Stimulated activated CD8-positive, alpha-beta memory T cell treated with anti-CD3 and anti-CD28 coated beads, Interleukin-15, amount 100 ng/mL, for 4 hours (primary cell): ENCODE measurements at places on chromosomes 6 and 20.

DNA sequence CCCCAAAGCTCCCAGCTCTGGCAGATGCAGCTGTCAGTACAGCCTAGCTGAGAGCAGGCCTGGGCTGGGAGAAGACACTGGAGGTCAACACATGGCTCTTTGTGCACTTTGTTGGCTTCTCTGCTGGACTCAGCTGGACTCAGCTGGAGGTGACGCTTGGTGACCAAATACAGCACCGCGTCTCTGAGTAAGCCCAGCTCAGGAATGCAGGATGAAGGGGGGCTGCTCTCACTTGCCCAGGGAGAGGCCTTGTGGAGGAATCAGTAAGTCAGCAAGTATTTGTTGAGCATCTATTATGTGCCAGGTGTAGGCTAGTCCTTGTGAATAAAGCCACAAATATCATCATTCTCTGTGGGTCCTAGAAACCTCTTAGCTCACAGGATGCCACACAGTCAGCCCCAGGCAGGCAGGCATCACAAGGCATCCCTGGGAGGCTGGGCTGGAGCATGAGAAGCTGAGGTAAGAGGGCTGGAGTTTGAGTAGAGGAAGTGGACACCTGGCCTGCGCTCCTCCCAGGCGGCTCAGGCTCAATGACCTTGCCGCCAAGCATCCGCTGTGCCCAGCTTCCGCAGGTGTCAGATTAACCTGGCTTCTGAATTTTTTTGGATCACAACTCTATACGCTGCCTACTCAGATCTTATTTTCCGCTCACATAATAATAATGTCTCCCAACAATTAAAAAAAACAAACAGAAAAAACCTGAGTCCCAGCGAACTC is 95.4 kb downstream of the TMEM170B start:
- DNase-seq, result no peak

GRCh38 chr6:113351173-113351834 is 505.8 kb upstream of the MARCKS start:
- no peak for DNase-seq

DNA sequence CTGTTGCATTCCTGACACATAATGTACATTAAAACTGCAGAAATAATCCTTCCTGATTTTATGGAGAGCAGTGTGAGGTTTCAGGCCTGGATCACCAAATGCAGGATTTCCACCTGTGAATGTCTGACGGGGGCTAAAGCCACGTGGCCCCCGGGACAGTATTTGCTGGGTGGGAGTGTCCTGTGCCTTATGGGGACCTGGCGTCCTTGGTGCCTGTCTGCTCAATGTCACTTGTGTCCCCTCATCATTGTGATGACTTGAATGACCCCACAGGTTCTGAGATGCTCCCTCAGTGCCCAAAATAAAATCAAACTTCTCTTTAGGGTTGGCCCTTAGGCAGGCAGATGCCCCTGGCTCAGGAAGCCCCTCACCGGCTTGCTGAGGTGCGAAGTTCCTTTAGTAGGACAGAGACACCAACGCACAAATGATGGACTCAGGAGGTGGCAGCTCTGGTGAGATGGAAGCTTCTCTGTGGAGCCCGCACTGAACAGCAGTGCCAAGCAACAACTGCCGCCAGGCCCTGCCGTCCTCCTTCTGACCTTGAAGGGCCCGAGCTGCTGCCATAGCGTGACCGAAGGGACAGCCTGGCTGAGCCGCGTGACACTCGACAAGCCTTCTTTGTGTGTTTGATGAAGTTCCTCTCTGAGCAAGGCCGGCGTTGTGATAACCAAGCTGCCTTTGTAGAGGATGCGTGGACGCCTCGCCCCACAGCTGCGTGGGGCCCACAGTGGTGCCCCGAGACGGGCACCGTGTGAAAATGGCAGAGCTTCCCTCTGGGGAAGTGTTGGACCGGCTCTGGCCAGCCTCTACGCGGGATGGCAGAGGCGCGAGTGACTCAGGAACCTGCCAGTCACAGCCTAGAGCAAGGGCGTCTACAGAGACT is 30.9 kb downstream of the FRMD1 start:
- no peak for DNase-seq

GRCh38 chr6:106165885-106166485 is 79.8 kb downstream of the PRDM1 start:
- DNase-seq, result no peak

DNA sequence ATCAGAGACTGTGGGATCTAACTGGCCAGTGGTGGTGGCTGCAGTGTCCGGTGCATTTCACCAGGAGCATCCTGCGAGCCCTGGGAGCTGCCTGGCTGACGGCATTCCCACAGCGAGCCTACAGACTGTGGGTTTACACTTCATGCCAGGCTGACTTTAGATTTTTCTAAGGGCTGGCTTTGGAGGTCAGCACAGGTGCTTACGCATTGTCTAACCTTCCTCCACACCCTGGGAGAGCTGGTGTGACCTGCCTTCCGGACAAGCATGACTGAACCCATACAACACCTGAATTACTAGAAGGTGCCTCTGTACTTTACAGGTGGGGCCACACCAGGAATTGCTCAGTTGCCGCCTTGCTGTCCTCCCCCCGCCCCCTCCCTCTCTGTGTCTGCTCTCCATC is 96.2 kb downstream of the RREB1 start:
- no peak for DNase-seq

DNA sequence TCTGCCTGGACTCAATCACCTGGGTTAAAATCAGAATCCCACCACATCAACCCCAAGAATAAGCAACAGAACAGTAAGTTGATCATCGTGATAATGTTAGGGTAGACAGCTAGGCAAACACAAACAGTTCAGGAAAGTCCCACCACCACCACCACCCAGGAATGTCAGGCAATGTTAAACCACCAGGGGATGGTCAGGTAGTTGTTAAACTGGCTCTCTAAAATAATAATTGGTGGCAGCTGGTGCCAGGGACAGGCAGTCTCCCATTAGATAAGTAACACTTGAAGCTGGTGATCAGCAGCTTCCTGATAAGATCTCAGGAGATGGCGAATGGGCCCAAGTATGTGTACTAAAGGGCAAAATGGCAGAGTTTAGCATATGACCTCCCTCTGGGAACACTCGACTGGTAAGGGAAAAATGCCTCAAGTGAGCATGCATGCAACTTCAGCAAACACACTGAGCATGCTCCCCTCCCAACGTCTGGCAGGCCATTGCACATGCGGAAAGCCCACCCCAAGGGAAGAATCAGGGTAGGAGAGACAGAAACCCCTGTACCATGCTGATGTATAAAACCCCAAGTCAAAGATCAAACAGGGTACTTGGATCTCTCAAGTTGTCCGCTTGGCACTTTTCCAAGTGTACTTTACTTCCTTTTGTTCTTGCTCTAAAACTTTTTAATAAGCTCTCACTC is 66.6 kb downstream of the IPCEF1 start:
- no peak for DNase-seq

DNA sequence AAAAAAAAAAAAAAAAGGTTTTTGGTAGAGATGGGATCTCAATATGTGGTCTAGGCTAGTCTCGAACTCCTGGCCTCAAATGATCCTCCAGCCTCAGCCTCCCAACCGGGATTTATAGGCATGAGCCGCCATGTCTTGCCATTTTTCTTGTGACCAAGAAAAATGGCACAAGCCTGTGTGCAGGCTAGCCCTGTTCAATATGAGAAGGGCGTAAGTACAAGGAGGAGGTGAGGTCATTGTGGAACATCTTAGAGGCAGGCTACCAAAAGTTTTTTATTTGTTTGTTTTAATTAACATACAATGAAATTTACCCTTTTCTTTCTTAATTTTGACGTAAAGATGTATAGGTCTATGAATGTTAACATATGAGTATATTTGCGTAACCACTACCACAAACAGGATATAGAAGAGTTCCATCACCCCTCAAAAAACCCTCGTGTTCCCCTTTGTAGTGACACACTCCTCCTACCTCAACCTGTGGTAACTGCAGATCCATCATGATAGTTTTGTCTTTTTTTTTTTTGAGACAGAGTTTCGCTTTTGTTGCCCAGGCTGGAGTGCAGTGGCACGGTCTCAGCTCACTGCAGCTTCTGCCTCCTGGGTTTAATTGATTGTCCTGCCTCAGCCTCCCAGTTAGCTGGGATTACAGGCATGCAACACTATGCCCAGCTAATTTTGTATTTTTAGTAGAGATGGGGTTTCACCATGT is 28.3 kb upstream of the KIF3B start:
- no peak for DNase-seq

DNA sequence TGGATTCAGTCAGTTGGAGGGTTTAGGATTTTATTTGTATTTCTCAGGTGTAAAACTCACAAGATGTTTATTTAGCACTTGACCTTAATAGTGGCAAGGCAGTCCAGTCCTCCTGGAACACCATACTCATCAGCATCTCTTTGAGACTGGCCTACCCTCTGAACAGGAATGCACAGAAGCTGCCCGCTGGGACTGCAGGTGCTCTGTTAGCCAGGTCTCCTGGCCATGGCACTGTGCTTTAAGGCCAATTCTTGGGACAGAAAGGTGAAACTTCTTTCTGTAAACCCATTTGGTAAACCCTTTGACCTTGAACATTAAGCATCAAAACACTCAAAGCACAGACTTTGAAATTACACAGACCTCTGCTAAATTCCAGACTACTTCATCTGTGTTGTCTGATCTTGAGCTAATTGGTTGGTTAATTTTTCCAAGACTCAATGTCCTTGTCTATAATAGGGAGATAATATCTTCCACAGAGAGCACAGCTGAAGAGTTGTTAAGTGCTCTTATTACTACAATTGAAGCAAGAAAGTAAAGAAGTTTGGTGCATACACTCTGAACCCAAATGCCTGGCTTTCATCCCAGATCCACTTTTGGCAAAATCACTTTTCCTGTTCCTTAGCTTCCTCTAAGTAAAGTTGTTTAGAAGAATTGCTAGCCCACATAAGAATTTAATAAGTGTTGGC is 54.9 kb upstream of the NT5E start:
- DNase-seq, result no peak

DNA sequence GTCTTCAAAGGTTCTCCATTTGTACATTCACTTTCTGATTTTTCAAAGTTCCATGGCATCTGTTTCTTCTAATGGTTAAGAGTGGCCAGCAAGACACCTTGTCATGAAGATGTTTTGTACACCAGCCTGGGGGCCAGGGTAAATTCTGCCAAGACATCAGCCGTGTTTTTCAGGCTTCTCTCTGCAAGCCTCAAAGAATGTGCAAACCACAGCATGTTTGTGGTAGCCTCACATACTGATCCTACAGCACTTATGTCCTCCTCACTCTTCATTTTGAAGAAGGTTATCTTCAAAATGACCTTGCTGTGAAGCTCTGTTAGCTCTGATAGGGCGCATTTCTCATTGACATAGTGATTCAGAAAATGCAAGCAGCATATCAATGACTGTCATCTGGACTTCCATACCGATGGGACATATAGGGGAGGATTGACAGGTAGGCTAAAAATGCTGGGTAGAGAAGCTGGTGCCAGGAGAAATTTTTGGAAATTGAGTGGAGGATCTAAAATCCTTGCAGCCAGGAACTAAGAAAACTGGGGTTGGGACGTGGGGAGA is 59.3 kb upstream of the SPTLC3 start:
- DNase-seq, result no peak

DNA sequence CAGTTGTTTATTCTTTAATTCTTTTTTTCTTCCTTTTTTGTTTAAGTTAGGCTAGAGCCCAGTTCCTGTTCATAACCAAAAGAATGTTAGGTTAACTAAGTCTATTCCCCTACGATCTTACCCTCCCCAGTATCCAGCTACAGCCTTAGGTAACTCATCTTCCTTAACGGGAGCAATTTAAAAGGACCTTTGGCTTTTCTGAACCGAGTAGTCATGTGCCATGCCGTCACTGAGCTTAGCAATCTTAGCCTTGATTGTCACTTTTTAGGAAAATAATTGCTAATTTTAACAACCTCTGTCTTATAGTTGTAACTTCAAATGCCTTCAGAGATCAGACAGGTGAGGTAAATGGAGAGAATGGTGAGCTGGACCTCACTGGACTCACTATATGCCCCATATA is 6.2 kb downstream of the METTL24 start:
- DNase-seq, result no peak

DNA sequence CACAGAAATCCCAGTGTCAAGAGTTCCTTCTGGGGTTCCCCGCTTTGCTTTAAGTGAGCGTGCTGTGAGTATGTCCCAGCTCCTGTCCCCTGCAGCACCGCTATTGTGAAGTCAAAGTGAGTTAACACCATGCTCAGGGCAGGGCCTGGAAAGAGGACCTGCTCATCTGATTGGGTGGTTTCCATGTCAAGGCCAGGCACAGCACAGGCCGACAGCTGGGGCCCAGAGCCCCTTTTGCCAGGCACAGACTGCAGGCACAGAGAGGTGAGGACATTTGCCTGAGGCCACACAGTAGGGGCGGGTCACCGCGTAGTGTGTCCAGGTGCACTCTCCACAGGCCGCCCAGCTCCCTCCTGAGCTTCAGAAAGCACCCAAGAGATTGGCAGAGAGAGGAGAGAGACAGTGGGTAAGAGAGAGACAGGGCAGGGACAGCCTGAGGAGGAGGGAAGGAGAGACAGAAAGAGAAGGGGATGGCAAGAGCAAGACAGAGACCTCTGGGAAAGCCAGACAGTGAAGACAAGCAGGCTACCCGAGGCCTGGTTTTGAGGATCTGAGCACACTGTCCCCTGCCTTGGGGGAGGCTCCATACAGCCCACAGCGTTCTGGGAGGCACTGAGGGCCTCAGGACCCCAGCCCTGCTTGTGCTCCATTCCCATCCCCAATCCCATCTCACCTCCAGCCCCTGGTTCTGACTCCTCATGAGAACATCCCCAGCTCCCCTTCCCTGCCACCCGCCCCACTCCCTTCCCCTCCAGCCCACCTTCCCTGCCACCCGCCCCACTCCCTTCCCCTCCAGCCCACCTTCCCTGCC is 6.5 kb upstream of the BPIFB1 start:
- DNase-seq, result no peak

- no peak for DNase-seq
These were observed 2.4 kb upstream of the SYCP2L start for GRCh38 chr6:10884245-10884972.

GRCh38 chr6:101129851-101130250 is 248.7 kb upstream of the ASCC3 start:
- no peak for DNase-seq

- DNase-seq, result no peak
These were observed 90.9 kb downstream of the DTD1 start for GRCh38 chr20:18678549-18679419.

DNA sequence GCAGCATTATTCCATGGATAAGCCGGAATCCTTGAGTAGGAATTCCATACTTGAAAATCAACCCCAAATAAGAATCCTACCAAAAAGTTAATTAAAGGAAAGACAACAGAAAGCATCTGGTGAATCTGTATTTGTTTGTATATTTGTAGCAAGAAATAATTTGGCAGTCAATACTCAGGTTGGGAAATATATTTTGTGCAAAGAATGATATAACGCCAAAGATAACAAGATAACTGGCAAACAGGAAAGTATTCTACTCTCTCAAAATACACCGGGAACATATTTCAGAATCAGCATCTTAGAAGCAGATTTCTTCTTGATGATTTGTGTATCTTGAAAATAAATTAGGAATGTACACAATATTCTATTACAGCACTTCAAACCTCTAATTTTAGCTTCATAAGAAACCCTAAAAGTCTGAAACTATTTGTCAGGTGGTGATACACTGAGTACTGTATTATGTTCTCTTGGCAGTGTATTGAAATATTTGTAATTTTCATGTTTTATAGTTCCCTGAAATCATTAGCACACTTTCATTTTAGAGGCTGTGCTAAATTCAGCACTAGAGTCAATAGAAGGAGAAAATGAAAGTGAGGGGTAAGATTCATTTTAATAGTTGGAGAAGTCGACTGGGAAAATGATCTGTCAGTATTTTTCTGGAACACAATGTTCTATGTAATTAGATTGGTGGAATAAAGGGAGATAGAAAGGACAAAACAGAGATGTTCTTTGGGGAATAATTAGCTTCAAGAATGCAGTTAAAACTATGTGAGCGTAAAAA is 879.7 kb upstream of the GJE1 start:
- DNase-seq, result no peak

GRCh38 chr6:46507426-46507825 is 16.2 kb upstream of the RCAN2 start:
- DNase-seq, result no peak

GRCh38 chr6:87766211-87766610 is 64.2 kb upstream of the AKIRIN2 start:
- no peak for DNase-seq
